Activated CD8-positive, alpha-beta memory T cell treated with anti-CD3 and anti-CD28 coated beads for 1 hour (primary cell): ENCODE measurements at places on chromosomes 13 and 19.

DNA sequence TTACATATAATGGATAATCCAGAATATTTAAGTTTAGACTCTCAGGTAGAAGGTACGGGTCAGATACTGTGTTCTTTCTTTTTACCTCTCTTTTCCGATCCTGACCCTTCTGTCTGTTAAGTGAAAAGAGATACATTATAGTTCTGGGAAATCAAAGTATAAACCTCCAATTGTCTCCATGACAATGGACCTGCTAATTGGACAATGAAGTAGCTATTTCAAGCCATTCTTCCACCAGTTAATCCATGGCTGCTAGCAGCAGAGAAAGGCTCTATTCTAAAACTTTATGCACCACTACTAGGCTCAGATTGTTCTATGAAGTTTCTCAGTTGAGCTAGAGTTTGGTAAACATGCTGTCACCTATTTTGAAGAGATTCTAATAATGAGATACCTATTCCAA is 8.3 kb upstream of the NBEA start:
- no peak for DNase-seq

GRCh38 chr19:33921165-33921564 is 124.5 kb downstream of the KCTD15 start:
- no peak for DNase-seq

- DNase-seq: no peak
These were observed 8.1 kb downstream of the PDE4C start for GRCh38 chr19:18218159-18218558.

GRCh38 chr13:99150575-99151361 is 49.9 kb upstream of the UBAC2 start:
- no peak for DNase-seq

DNA sequence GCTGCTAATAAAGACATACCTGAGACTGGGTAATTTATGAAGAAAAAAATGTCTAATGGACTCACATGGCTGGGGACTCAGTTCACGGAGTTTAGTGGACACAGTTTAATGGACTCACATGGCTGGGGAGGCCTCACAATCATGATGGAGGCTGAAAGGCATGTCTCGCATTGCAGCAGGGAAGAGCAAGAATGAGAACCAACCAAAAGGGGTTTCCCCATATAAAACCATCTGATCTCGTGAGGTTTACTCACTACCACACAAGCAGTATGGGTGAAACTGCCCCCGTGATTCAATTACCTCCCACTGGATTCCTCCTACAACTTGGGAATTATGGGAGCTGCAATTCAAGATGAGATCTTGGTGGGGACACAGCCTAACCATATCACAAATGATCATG is 1181.2 kb downstream of the PCDH9 start:
- DNase-seq: no peak

GRCh38 chr19:4705413-4706131 is 18.1 kb downstream of the DPP9 start:
- DNase-seq: no peak

DNA sequence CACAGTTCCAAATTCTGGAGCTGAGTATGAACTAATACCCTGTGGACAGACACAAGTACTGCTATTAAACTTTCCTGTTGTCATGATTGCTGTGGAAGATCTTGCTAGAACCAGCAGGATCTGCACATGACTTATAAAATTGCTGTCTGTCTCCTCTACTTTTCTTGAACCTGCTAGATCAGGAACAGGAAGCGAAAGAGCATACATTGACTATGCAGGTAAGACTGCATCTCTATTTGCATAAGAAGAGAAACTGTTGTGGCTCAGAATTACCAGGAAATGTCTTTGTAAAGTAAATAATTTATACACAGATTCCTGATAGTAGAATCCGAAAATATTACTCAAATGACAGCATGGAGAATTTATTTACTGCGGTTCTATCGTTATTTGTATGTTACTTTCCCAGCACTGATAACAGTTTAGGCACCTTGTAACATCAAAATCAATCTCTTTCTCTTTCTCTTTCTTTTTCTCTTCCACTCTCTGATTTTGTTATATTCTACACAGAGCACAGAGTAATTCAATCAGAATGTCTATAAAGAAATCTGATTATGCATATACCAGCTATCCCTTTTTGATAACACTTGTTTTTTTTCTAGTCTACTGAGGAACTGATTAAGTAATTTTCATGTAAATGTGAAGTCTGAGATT is 226.5 kb downstream of the MYO16 start:
- DNase-seq: no peak

DNA sequence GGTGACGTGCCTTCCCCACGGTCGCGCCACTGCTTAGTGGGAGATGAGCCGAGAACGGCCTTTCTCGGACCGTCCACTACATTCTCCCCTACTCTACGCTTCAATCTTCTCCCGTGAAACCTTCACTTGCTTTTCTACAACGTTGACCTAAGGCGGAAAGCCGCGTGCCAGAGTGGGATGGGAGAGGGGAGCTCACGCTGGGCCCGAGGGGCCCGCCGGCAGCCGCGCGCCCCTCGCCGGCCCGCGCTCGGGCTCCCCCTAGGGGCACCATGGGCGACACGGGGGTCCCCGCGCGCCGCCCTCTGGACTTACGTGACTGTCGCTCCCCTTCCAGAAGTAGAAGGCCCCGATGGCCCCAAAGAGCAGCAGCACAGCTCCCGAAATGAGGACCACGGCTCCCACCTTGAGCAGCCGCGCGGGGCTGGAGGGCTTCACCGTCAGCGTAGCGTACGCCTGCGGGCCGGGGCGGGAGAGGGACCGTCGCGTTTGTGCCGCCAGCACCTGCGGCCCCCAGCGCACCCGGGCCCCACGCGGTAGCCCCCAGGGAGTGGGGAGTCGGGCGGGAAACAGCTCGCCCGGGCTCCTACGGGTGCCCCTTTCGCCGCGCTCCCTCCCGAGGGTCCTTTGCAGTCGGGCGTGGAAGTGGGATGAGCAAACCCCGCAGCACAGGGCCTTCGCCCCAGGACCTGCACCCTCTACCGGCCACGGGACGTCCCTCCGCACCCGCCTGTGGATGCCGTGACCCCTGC is 727 bp downstream of the CNMD start:
- DNase-seq: peak; percentile 1

GRCh38 chr19:55656988-55657747 is 2.3 kb downstream of the U2AF2 start:
- DNase-seq: no peak

- DNase-seq: no peak
These were observed 813.4 kb downstream of the SLITRK6 start for GRCh38 chr13:84985860-84986259.

DNA sequence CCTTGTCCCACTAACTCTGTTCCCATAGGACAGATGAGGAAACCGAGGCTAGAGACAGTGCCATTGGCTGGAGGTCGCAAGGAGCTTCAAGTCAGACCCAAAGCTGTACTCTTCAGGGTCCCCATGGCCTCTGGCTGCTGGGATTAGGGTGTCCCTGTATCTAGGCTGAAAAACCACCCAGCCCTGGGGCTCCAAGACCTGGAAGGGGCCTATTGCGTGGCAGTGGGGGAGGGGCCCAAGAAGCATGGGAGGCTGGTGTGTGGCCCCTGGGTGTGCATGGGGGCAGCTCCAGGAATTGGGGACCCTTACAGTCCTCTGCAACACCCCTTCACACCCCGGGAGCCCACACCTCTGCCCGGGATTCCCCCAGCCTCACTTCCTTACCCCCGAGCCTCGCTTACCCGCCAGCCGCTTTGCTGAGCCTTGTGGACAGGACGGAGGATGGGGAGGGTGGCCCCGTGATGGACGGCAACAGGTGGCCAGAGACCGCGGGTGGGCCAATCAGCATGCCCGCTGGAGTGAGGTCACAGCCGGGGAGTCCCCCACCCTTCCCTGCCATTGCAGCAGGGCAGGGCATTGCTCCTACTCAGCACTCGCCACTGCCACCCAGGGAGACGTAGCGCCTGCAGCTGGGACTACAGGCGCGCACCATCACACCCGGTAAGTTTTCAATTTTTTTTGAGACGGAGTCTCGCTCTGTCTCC is at the start of gene JSRP1:
Gene JSRP1 (minus strand): TSS at position 436 of the 704 bp plus-strand sequence. CDS start 1,103 bp downstream, outside the sequence.
- DNase-seq: no peak

GRCh38 chr13:44191504-44192171 is 182.0 kb upstream of the SERP2 start:
- DNase-seq: no peak

- DNase-seq: no peak
These were observed 30.7 kb upstream of the ASF1B start for GRCh38 chr19:14166999-14167575.

DNA sequence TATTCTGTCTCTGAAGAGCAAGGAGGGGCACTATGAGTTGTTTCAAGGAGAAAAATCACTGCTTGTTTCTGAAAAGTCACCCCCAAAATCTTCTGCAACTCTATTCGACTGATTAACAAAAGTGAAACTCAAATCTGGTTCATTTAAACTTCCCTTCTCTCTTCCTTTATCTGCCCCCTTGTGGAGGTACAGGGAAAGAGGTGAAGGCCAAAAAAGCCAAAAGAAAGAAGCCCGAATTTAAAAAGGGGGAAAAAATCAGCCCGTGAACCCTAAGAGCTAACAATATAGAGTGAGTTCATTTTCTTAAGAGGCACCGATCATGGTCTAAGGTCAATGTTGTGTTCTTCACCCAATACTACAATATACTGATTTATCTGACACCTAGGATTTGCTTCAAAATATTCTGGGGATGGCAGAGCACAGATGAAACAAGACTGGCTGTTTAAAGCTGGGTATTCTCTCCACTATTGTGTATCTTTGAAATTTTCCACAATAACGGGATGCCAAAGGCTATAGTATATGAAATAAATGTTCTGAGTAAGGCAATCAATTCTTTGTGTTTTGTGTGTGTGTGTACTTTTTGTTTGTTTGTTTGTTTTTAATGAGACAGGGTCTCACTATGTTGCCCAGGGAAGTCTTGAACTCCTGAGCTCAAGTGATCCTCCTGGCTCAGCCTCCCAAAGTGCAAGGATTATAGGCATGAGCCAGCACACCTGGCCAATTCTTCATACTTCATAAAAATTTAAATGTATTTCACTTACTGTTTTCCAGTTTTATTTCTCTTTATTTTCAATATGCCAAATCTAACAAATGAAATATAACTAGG is 55.0 kb upstream of the EEF1AKMT1 start:
- DNase-seq: no peak

DNA sequence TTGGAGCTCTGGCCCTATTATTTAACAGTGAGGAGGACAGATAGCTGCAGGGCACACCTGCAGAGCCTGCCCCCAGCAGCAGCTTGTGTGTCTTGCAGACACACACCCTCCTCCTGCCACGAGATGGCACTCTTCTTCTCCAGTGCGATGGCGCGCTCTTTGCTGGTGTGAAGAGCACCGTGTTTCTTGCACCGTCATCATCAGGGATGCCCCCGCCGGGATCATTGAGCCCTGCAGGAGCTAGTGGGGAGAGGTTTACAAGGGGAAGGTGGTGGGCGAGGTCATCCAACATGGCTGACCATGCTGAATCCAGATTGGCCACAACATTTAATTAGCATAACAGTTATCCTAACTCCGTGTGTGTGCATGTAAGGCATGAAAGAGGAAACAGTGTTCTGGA is 105.6 kb downstream of the RAB20 start:
- peak; percentile 25 for DNase-seq

- no peak for DNase-seq
These were observed 56.6 kb downstream of the LIG4 start for GRCh38 chr13:108158746-108159145.

- DNase-seq: no peak
These were observed 6.5 kb downstream of the RAB11B start for GRCh38 chr19:8396563-8397203.

GRCh38 chr19:18194554-18195238 is 1.7 kb downstream of the MPV17L2 start:
- peak; percentile 9 for DNase-seq

- DNase-seq: no peak
These were observed 140.1 kb upstream of the FRY start for GRCh38 chr13:31891472-31891871.

- no peak for DNase-seq
These were observed 25.0 kb downstream of the LHFPL6 start for GRCh38 chr13:39577838-39578491.

DNA sequence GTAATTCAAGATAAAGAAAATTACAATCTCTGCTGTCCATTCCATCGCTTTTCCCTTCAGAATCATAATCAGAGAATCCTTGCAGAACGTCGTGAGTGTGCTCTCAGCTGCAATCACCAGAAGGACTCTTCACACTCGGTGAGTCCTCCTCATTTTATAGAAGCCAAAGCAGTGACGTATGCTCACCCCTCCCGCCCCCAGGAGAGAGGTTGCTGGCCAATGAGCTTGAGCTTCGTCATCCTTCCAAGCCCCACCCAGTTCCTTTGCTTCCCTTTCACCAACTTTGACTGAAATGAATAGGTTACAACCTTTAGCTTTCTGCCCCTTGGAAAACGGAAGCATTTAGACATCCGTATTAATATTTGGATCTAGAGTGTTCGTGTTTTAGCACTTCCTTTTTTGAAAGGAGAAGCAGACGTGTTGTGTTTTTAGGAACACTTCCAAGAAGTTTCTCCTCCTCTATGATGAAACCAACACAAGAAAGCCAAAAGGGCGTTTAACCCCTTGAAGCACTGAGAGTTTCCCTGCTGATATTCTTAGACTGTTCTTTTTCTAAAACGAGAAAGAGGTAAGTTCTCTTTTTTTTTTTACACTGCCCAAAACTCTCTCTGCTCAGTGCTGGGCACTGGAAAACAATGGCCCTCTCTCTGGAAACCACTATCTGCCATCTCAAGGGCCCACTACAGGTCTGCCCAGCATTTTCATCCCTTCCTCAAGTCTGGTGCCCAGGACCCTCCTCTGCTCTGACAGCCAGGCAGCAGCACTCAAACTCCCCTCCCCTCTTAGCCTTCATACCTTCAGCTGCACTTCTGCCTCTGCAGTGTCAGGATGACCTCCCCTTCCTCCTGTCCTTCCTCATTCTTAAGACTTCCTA is 44.3 kb upstream of the CEACAM21 start:
- peak; percentile 70 for DNase-seq

GRCh38 chr19:40774916-40775631 is at the start of gene MIA:
TSS of gene MIA (plus strand) at chr19:40775521. CDS start at chr19:40775543, 22 bp downstream.
- no peak for DNase-seq

DNA sequence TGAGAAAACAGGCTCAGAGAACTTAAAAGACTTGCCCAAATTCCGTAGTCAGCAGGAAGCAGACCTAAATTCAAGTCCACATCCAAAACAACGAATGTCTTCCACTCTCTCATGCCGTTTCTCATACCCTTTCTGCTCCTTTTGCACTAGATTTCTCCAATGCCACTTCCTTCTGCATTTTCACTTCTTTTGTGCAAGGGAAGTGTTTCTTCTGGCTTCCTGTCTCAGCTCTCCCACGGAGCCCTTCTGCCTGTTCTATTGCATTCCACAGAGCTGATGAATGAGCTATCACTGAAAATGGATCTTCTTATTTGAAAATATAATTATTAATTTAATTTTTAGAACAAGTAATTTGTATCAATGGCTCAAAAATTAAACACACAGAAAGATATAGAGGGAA is 56.1 kb upstream of the STK24 start:
- no peak for DNase-seq

GRCh38 chr13:44713788-44714469 is 137.8 kb upstream of the TSC22D1 start:
- DNase-seq: no peak

- DNase-seq: no peak
These were observed 116.8 kb downstream of the DNAJC3 start for GRCh38 chr13:95793781-95794180.

DNA sequence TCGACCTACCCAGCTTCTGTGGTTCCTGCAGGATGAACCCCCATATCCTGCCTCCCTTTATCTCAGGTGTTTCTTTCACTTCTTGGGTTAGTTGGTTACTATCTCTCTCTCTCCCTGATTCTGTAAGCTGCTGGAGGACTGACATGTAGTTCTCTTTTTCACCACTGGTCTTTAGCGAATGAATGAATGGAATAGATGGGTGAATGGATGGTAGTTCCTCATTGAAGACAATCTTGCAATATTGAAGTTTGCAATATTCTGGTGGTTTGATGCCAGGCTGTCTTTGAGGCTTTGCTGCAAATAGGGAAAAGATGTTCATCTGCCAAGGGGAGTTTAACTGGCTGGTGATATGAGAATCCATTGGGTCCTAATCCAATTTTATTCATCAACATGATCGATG is 120.2 kb downstream of the UBL3 start:
- DNase-seq: no peak
